ENCODE measurements at places on chromosomes 4 and X.

GRCh38 chrX:15301924-15302323 lies 13.5 kb downstream of the ASB11 start:
- peak; percentile 26 for DNase-seq

DNA sequence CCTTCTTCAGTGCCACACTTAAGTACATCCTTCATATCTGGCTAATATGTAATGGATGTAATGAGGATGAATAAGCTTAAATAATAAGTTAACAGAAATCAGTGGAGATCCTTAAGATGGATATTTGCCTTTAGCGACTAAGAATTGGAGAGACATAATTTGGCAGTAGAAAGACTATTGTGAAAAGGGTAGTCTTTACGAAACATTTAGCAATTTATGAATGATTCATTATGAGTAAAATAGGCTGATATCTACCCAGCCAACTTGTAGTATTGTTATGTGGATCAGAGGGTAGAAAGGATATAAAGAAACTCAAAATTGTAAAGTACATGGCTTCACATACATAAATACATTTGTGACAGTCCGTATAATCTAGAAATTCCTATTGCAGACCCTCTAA lies 2371.8 kb downstream of the PCDH7 start:
- DNase-seq, result peak; percentile 81

DNA sequence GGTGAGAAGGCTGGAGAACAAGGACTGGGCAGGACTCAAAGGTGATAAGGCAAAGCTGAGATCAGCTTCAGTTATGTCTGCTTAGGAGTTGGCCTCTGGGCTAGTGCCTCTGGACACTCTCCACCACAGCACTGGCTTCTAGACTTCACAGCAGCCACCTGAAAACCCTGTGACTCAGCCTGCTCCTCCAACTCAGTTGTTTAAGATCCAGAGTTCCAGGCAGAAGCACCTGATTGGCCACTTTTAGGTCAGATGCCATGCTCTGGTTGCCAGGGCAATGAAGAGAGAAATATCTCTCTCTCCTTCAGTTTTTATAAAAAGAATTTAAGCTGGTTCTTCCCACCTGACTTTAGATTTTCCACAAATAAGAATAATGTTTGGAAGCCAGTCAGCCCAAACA lies 47.9 kb upstream of the BLTP1 start:
- DNase-seq, result no peak

DNA sequence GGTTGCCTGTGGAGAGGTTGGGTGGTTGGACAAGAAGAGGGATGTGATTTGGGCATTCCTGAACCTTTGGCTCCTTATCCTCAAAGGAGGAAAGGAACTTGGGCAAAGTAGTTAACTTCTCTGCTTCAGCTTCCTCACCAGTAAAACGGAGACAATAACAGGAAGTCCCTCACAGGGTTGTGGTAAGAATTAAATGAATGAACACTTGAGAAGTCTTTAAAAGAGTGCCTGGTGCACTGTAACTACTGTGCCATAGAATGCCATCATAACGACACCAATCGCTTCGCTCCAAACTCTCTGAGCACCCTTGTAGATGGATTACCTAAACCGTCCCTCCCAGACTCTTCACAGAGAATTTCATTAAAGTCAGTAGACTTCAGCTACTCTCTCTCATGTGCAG lies 10.5 kb downstream of the ZCCHC18 start:
- no peak for DNase-seq

DNA sequence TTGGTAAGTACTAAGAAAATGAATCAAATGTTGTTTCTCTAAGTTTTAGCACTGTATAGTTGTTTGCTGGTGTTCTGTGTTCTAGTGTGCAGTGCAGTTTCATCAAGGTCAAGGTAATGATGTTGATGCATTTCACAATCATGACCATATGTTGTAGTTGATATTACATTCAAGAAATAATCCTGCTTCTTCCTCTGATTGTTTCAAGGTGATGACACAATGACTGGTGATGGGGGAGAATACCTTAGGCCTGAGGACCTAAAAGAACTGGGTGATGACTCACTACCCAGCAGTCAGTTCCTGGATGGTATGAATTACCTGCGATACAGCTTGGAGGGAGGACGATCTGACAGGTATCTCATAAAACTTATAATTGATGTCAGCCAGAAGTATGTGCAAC lies 261.6 kb downstream of the ANK2 start:
- DNase-seq, result peak; percentile 76

GRCh38 chr4:17013382-17014006 lies 115.0 kb upstream of the LDB2 start:
- peak; percentile 69 for DNase-seq

- no peak for DNase-seq
Measured at GRCh38 chr4:41835321-41835995, 86.9 kb upstream of the PHOX2B start.

DNA sequence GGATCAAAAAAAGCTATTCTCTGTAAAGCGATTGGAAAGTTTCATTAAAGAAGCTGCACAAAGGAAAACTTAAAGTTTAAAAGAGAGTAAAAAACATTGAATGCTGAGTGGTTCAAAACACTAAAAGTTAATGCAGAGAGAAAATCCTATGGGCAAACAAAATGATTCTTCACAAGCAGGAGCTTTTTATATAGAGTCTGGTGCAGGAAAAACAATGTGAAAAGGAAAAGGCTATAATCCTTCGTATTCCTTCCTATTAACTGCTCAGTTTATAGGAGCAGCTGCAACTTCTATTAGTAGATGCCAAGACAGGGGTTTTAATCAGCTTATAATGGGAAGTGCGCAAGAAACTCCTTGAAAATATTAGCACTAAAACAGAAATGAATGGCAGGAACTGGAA lies 100.7 kb downstream of the PDGFC start:
- DNase-seq, result no peak

- DNase-seq, result no peak
Measured at GRCh38 chrX:51608126-51608525, 10.6 kb downstream of the CENPVL3 start.

GRCh38 chr4:183658362-183659028 lies 490 bp downstream of the RWDD4 start:
- peak; percentile 23 for DNase-seq

GRCh38 chrX:135740681-135741149 lies 27.3 kb downstream of the CT45A1 start:
- DNase-seq, result no peak

DNA sequence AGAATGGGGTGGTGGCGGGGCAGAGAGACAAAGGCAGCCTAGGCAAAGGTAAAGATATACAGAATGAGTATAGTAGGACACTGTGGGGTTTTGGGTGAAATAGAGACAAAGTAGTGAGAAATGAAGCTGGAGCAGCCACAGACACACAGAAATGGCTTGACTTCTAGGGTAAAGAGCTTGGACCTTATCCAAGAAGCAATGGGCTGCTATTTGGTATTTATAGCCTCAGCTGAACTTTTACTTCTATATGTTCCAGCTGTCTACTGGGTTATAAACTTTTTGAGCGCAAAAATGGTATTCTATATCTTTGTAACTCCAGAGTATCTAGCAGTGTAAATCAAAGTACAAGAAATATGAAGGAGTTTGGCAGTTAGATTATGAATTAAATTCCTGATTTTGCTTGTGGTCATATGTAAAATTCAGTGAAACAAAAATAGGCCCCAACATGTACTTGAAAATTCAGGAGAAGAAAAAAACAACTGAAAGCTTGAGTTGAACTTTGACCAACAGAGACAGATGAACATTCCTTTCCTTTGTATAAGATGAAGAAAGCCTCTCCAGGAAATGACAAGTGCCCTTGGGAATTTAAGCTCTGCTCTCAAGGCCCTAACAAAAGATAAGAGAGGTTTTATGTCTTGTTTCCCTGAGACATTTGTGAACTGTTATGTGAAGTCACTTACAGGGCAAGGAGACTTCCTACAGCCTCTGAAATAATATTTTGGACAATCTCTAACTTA lies 354.1 kb downstream of the CHIC1 start:
- DNase-seq, result peak; percentile 95

DNA sequence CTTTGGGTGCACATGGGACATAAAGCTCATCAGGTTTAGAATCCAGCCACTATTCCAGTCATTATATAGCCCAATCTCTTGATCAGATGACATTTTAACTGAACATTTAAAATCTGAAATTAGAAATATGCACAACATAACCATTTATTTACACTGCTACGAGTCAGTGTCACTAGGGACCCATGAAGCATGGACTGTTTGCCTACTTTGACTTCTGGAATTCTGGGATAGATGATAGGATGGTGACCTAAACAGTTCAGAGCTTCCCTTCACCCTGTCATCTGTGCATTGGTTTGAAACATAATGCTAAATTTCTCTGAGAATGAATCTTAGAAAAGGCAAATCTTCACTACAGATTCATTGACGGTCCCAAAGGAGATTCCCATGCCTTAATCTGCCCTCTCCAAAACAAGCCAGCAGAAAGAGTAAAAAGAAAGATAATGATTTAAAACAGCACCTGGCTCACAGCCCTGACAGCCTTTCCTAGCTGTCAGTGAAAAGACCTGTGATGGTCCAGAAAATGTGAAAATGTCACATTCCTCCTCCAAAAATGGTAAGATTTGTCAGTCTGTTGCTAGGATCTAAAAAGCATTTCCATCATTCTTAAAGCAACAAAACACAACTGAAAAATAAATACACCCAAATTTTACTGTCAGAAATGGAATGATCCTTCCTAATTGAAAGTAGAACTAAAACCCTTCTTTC lies 18.9 kb upstream of the HERC3 start:
- DNase-seq, result no peak

DNA sequence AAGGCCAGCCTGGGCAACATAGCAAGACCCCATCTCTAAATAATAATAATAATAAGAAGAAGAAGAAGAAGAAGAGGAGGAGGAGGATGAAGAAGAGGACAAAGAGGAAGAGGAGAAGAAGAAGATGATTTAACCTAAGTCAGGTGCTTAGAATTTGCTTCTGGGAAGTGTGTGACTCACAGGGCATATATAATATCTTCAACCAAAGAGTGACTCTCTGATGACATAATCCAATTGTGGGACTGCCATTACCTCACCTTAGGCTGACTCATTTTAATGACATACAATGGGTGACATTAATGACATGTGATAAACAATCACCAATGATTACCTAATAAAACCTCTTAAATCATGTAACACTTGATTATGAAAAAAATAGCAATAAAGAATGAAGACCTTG lies 32.7 kb upstream of the MBTPS2 start:
- peak; percentile 1 for DNase-seq

DNA sequence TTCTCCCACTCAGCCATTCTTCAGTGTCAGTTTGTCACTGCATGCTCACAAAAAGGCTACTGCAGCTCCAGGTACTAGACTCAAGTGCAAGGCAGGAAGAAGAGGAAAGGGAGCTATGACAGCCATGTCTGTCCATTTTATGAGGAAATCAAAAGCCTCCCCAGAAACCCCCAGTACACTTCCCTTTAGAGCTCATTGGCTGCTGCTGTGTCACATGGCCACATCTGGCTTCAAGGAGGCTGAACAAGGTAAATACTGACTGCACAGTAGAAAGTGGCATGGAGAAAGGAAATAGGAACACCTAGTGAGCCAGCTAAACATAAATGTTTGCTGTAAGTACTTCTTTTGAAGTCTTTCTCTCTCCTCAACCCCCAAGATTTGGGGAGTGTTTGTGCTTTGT lies 67.2 kb upstream of the FRAS1 start:
- DNase-seq, result no peak

DNA sequence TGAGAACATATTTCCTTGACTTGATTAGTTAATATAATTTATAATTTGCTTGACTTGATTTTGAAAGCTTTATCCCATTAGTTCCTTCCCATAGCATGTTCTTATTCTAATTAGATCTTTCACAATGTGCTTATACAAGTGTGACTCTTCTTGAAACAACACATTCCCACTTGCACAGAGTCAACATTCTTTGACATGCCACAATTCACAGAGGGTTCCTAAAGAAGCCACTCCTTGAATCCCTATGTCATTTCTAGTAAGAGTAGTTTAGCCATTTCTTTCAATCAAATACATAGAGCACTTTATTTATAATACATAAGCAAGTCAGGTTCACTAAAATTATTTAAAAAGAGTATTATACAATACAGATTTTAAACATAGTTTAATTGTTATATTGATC lies 228.9 kb upstream of the GRID2 start:
- DNase-seq, result no peak

GRCh38 chrX:68897118-68897945 lies 68.5 kb downstream of the EFNB1 start:
- no peak for DNase-seq

GRCh38 chr4:13329340-13329850 lies 154.7 kb downstream of the RAB28 start:
- DNase-seq, result no peak

DNA sequence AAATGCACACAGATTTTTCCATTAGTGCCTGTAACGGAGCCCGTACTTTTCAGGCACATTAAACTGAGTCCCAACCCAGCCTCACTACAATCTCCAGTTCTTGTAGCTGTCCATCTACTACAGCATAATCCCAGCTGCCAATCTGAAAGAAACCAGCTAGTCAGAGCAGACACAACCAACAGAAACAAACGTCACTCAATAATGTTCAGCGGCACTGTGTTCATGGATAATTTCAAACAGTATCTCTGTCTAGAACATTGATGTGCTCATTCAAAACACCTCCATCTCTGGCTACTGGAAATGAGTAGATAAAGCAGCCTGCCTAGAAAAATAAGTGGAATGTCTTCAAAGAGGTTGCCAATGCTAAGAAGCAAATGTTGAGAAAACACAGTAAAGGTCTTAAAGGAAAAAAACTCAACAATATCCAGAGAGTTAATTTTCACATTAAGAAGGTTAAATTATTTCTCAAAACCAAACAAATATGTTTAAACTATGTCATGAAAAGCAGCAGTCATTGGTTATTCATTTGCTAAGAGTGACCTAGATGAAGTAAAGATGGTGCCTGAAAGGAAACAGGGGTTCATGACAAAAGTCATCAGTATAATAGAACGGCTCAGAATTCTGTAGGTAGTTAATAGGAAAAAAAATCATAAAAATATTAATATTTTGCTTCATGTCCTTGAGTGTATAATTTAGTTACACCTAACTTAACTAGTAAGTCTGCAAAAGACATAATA lies 245.1 kb upstream of the MAB21L2 start:
- no peak for DNase-seq

- peak; percentile 10 for DNase-seq
Measured at GRCh38 chr4:107220976-107221375, 184.9 kb upstream of the DKK2 start.

- DNase-seq, result no peak
Measured at GRCh38 chr4:123345137-123345934, 51.3 kb upstream of the SPRY1 start.

- peak; percentile 16 for DNase-seq
Measured at GRCh38 chr4:10296730-10297129, 160.5 kb downstream of the ZNF518B start.

DNA sequence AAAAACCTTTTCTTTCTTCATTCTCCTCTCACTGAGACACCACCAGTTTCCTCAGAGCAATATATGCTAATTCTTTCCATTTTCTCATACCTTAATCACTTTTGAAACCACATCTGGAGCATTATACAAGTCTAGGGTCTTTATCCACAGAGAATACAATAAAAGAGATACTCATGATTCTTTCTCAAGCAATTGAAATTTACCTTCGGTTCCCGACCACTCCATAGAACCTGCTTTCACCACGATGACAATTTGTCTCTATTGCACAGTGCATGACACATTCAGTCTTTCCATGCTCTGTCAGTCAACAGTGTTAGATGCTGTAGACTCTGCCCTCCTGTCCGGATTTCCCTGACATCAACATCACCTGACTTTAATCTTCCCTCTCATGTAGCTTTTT lies 409.3 kb upstream of the NWD2 start:
- DNase-seq, result no peak
